ENCODE measurements at places on chromosomes 5 and 9.

GRCh38 chr9:134525070-134525815, 116.4 kb upstream of the COL5A1 start:
- no peak for DNase-seq

DNA sequence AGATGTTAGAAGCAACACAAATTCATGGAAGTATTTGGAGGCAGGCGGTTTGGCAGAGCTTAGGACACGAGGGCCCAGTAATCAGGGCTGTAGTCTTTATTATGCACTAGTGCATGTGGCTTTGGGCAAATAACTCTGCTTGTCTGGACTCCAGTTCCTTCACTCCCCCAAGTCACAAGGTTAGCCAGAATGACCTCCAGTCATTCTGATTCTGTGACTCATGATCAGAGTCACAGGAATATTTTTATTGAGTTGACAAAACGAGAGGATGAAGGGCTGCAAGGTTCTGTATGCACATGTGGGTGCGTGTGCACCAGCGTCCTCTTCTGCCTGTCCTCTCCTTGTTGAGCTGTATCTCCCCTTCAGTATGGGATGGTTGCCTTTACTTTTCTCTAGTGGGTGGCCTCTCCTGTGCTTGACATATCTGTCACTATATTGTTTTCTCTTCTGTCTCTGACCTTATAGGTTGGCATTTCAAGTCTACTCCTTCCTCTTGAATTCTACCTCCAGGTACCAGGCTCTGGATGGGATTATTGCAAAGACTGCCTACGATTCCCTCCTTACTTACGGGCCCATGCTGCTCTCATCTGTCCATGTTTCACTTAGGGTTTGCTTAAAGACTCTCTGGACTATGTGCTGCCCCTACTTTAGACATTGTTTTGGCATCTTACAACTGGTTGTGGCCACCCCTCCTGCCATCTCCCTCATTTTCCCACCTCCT, 94.6 kb downstream of the KDM4C start:
- no peak for DNase-seq

- DNase-seq: no peak
Measured at GRCh38 chr9:106878081-106878837, 15.3 kb downstream of the ZNF462 start.

GRCh38 chr5:98770209-98770910, 3.1 kb upstream of the RGMB start:
- DNase-seq: no peak

- DNase-seq: no peak
Measured at GRCh38 chr9:87909310-87910041, 8.3 kb upstream of the SPATA31C1 start.
